Activated naive CD8-positive, alpha-beta T cell treated with anti-CD3 and anti-CD28 coated beads, Interleukin-2, amount 50 U/mL, for 16 hours (primary cell): ENCODE measurements at places on chromosomes 2 and 18.

DNA sequence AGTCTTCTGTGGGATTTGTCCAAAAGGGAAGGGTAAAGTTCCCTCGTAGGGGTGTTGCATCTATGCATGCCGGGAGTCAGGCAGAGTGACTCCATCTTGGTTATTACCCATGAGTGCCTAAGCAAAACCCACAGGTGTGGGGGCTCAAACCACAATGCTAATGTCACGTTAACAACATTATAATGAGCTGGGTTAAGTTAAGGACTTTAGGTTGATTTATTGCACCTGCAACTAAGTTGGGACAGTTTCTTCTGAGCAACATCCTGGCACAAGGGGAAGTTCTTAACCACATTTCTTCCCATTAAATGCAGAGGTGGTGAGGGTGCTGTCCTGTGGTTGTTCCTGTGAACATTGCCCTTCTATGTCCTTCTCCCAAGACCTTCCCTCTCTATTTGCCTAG lies 1596.8 kb upstream of the SLC39A10 start:
- DNase-seq = no peak

DNA sequence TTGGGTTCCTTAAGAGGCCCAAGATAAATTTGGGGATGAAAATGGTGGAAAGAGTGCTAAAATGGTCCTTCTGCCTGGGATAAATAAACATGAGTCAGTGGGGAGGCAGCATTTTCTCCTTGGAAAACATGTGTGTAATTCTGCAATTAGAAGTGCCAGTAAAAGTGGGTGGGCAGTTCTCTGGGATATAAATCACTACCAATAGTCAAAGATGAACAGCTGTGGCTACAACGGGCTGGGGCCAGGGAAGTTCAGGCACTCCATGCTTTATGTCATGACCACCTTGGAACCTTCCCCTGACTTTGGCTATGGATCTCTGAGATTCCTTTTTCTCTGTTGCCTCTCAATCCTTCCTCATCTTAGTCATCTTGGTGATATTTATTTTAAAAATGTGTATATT lies 56.5 kb upstream of the CYRIA start:
- no peak for DNase-seq

GRCh38 chr2:38806015-38806732 lies 28.2 kb downstream of the GEMIN6 start:
- DNase-seq = no peak

DNA sequence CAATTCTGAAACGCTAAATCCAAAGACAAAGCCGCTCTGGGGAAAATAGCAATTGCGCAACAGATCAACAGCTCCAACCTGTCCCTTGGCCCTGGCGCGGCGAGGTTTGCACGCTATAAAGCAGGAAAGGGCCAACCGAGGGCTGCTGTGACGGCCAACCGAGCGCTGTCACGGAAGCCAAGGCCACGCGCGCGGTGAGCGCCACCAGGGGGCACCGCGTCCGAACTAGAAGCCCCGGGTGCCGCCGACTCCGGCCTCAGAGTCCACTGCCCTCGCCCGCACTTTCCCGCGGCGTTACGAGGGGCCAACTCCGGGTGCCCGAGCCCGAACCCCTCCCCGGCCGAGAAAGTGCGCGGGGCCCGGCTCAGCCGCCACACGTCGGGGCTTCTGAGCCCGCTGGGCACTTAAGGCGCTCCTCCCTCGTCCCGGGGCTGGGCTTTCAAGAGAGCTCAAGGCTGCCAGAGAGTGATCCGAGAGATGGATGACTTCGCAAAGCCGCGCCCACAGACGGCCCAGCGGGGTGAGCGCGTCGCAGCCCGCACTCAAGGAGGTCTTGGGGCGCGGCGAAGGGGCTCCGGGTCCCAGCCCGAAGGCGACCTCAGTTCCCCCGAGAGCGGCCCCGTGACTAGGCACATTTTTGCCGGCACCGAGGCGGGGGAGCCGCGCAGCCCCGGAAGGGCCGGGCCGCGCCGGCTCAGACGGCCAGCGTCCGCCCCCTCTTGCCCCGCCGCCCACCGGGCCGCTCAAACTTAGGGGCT lies 897 bp downstream of the NFE2L2 start:
- DNase-seq = peak; percentile 79
